ENCODE measurements at places on chromosomes 2 and 18. TPM values are rescaled to one million over a fixed set of nuclear protein-coding genes. Genes with fewer than 3 reads are reported as not detected.

The FAM124B gene
- 1.9 TPM for total RNA-seq

The PNPT1 gene
- 22.5 TPM for total RNA-seq

DNA sequence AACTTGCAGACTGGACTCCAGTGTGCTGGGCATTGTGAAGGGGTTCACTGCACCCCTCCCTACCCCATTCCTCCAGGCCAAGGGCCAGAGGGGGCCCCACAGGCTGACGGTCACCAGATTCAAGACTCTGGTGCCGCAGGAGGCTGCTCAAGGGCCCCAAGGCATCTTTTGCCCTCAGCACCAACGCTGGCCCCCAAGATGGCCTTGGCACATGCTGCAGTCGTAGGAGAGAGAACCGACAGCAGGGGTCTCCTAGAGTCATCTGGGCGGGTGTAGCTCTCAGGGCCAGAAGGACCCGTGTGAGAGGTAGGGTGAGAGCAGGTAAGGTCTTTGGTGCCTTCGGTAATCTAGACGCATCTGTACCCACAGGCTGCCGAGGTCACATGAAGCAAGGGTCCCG, 18.7 kb upstream of the ODC1 start:
- no peaks in the 10 kb centered on the region for H3K4me1 ChIP-seq
- H3K36me3 ChIP-seq: no peaks in the 10 kb centered on the region
- no peak overlapping the region for H3K27ac ChIP-seq
- no peak overlapping the region for H3K4me3 ChIP-seq

GRCh38 chr18:70376137-70376913, 87.5 kb downstream of the SOCS6 start:
- DNase-seq: no peak
- no peaks in the 10 kb centered on the region for H3K36me3 ChIP-seq
- no peaks in the 10 kb centered on the region for H3K4me1 ChIP-seq
- H3K27ac ChIP-seq: no peak overlapping the region
- no peak overlapping the region for H3K4me3 ChIP-seq

- DNase-seq: no peak
- peaks cover 73% of the 10 kb centered on the region for H3K27me3 ChIP-seq
- H3K36me3 ChIP-seq: no peaks in the 10 kb centered on the region
- H3K4me1 ChIP-seq: no peaks in the 10 kb centered on the region
- H3K27ac ChIP-seq: no peak overlapping the region
Measured at GRCh38 chr2:176560296-176560695, 291.1 kb downstream of the MTX2 start.

DNA sequence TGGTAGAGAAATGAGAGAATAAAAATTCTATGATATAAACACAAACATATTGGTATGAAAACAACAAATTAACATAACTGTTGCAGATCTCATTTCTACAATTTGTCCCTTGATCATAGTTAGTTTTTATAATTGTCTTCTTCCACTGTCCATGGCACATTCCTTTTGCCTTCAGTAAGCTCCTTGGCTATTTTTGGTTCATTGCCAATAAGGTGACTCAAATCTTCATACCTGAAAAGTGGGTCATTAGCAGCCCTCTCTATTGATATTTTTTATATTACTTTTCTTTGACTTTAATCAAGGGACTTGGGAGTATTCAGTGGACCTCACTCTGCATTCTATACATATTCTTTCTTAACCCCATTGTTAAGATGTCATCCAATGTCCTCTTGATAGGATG, 552.9 kb downstream of the TDRD15 start:
- no peak overlapping the region for H3K27ac ChIP-seq
- no peak for DNase-seq
- H3K4me3 ChIP-seq: no peak overlapping the region
- H3K27me3 ChIP-seq: no peaks in the 10 kb centered on the region

DNA sequence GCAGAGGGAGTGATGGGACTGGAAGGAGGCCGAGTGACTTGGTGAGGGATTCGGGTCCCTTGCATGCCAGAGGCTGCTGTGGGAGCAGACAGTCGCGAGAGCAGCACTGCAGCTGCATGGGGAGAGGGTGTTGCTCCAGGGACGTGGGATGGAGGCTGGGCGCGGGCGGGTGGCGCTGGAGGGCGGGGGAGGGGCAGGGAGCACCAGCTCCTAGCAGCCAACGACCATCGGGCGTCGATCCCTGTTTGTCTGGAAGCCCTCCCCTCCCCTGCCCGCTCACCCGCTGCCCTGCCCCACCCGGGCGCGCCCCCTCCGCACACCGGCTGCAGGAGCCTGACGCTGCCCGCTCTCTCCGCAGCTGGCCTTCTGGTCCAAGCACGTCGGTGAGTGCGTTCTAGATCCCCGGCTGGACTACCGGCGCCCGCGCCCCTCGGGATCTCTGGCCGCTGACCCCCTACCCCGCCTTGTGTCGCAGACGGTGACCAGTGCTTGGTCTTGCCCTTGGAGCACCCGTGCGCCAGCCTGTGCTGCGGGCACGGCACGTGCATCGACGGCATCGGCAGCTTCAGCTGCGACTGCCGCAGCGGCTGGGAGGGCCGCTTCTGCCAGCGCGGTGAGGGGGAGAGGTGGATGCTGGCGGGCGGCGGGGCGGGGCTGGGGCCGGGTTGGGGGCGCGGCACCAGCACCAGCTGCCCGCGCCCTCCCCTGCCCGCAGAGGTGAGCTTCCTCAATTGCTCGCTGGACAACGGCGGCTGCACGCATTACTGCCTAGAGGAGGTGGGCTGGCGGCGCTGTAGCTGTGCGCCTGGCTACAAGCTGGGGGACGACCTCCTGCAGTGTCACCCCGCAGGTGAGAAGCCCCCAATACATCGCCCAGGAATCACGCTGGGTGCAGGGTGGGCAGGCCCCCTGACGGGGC, 4.6 kb downstream of the PROC start:
- no peak overlapping the region for H3K27ac ChIP-seq
- H3K4me1 ChIP-seq: peaks cover 10% of the 10 kb centered on the region
- H3K27me3 ChIP-seq: peaks cover 33% of the 10 kb centered on the region
- no peak for DNase-seq
- H3K36me3 ChIP-seq: no peaks in the 10 kb centered on the region

Measured in heart right ventricle (tissue), 16 donors.